ENCODE measurements at places on chromosomes 16 and 17.

DNA sequence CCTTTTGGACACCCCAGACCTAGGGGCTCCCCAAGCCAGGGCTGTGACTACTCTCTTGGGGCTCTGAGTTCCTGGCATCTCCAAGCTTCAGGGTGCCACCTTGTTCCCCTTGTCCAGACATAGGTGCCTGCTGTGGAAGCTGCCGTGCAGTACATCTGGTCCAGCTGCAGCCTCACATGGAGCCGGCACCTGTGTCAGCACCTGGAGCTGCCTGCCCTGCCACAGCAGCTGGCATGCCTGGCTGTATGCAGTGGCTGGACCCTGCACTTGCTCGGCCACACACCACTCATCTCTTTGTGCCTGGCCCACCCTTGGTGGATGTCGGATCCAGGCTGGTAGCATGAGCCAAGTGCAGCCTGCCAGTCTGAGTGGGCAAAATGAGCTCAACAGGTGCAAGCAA, 775.8 kb downstream of the CDH11 start:
- DNase-seq: no peak

- DNase-seq: no peak
These were observed 383 bp downstream of the ZNF598 start for GRCh38 chr16:2009164-2009711.

DNA sequence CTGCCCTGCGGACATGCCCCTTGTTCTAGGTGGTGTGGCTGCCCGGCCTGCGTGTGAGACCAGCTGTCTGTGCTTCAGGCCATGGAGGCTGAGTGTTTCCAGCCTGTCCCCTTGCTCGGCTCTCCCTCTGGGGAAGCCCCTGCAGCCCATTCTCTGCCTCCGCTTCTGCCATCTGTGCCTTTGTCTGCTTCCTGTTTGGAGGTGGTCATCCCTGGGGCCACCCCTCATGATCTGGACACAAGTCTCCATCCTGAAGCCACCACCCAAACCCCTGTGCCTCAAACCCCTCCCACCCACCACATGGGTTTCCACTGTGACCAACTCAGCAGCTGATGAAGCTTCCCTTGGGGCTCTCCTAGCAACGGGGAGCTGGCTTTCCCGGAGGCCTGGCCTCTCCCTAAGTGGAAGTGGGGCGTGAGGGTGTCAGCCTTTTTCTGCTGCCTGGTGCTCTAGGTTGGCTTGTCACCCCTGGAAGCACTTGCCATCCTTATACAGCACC, 184.9 kb downstream of the SEC14L1 start:
- no peak for DNase-seq

- no peak for DNase-seq
These were observed 9.2 kb downstream of the KDM6B start for GRCh38 chr17:7843257-7843535.

GRCh38 chr16:11078812-11079459, 134.6 kb downstream of the CLEC16A start:
- no peak for DNase-seq

GRCh38 chr17:40321961-40322357, 13.0 kb downstream of the RARA start:
- no peak for DNase-seq

DNA sequence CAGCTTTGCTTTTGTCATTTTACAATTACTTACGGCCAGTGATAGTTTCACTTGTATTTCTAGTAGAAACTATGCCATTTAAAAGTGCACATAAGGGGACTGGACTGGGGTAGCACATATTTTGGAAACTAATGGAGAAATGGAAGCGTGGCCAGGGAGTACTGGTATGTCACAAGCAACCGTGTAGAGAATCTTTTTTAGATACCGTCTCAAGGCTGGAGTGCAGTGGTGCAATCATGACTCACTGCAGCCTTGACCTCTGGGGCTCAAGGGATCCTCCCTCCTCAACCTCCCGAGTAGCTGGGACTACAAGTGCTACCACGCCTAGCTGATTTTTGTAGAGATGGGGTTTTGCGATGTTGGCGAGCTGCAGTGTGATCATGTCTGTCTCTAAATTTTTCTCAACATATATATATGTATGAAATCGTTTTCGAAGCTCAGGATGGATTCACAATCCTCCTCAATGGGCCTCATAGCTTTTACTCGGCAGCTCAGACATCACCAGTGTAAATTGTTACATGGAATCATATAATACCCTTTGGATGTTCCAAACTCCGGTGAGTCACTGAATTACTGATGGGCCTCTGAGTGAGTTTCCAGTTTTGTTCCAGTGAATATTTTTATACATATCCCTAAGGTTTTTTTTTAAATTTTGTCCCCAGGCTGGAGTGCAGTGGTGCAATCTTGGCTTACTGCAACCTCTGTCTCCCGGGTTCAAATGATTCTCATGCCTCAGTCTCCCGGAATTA, 51.7 kb downstream of the ZNF778 start:
- no peak for DNase-seq

DNA sequence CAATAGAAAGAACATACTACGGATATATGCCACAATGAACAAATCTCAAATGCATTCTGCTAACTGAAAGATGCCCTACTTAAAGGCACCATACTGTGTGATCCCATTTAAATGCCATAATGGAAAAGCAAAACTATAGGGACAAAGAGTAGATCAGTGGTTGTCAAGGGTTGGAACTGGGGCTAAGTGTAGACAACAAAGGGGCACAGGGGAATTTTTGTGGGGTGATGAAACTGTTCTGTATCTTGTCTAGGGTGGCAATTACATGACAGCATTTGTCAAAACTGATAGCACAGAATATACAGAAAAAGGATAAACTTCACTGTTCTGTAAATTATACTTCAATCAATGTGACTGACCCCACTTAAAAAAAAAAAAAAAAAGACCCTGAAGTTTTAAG, 17.7 kb downstream of the GFOD2 start:
- DNase-seq: no peak

Measured in NCI-H1436 treated with DMSO at 0.1 percent for 48 hours (cell line).